ENCODE measurements at places on chromosomes 7 and 10.

GRCh38 chr7:81514546-81514945 is 255.3 kb downstream of the HGF start:
- DNase-seq = no peak

DNA sequence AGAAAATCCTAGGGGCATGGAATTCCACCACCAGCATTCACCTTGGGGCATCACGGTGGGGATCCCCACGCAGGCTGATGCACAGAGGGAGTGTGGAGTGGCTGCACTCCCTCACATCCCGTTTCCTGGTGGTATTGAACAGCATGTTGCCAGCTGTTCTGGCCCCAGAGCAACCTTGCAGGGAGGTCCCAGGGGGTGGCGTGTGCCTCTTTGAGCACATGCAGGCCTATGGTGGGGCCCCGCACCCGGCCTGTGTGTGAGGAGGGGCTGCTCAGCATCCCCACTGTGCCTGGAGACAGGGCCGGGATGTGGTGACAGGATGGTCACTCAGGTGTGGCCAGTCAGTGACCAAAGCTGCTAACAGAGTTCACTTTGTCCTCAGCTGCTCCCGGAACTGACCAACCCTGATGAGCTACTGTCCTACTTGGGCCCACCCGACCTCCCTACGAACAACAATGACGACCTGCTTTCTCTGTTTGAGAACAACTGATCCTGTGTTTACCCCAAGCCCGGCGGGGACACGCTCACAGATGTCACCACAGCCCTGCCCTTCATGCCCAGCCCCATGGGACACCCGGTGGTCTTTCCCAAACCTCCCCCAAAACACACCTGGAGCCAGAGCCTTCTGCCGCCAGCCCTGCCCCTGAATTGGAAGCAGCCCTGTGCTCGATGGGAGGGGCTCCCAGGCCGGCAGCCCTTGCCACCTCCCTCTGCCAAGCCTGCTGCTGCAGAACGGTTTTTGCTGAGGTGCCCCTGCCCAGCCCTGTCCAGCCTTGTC is 18.7 kb downstream of the ZMIZ2 start:
- no peak for DNase-seq

DNA sequence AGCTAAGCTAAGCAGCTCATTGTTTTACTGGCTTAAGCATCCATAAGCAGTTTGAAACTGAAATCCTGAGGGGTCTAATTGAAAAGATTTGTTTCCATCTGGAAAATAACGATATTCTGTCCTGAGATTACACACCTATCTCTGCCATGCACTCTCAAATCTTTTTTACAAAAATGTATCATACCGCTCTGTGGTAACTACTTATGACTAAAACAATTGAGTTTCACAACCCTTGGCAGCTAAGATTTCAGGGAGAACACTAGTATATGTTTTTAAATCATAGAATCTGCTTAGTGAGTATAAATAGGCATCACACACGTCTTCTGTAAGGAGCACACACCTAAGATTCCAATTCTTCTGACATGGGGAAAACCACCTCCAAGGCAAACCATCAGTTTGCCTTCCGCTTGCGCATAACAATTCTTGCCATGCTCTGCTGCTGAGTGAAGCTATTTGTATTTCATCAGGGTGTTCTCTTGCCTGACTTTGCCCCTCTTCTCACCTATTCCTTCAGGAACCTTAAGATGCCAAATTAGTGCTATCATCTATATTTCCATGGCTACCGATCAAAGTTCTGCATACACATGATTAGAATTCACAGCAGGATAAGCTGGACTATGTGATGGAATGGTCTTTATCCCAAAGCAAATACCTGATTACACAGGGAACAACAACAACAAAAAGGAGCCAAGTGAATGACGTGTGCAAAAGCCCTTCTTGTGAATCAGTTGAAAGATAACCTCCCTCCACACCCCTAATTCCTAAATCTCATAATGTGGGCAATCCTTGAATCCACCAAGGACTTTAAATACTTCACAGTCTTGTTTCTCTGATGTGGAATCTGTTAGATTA is 40.9 kb downstream of the PRPF18 start:
- DNase-seq = no peak

- no peak for DNase-seq
Observed at GRCh38 chr7:47639495-47640110, 57.7 kb upstream of the TNS3 start.

- no peak for DNase-seq
Observed at GRCh38 chr10:61153771-61154170, 209.8 kb upstream of the RHOBTB1 start.

GRCh38 chr7:99120501-99120900 is 23.4 kb downstream of the SMURF1 start:
- DNase-seq = no peak

- DNase-seq = no peak
Observed at GRCh38 chr10:73892310-73893030, 18.1 kb upstream of the CAMK2G start.

DNA sequence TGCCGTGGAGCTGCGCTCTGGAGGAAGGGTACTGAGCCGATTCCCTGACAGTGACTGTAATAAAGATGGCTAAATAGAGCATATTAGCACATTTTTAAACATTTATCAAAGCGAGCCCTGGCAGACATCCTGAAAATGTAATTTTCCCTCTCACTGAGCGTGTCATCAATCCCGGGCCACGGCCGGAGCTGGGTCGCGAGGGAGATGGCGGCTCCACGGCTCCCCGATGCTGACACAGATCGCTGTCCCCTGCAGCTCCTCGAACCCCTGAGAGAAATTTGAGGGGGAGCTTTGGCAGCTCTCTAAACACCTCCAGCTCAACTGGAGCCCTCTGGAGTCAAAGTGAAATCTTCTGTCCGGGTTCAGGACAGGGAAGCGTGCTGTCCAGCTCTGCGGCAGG is 44.9 kb upstream of the ADGRA1 start:
- DNase-seq = no peak

DNA sequence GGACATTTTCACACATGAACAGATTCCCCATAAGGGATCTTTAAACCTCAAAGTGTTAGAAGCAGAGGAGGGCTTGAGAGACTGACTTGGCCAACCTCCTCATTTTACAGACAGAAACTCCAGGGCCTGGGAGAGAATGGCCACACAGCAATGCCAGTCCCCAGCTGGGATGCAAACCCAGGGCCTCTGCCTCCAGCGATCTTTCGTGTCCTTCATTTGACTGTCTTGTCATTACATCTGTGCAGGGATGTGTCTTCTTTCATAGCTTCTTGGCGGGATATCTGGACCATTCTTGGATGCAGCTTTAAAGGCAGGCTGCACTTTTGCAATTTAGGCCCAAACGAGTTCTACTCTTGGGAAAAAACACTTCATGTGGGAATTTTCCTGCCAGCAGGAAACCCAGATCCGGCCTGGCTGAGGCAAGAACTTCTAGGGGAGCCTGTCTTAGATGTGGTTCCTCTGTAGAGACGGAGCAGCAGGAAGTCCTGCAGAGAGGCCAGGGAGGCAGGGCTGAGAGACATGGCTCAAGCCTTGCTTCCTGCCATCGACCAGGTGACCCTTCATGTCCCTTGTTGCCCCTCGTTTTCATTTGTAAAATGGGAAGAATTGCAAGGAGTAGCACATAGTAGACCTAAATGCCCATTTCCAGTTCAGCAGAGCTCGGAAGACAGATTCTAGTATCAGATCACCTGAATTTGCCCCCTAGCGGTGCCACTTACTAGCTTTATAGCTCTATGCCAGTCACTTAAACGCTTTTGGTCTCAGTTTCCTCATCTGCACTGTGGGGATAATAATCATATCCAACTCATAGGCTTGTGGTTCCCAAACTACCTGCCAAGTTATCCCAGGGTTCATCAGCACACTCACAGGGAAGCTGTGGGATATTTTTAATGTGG is 43.9 kb upstream of the SLC29A3 start:
- DNase-seq = no peak

- DNase-seq = no peak
Observed at GRCh38 chr10:85547460-85548023, 819.1 kb downstream of the GRID1 start.

All from CD4-positive, alpha-beta T cell treated with Interleukin-15 for 1 hour (primary cell).